Stimulated activated CD4-positive, alpha-beta T cell treated with anti-CD3 and anti-CD28 coated beads, Interleukin-1b, Interleukin-23, amount 100 ng/mL, for 4 hours (primary cell): ENCODE measurements at places on chromosomes 4 and X.

- DNase-seq = no peak
Measured at GRCh38 chrX:73262991-73263390, 48.3 kb upstream of the NAP1L2 start.

DNA sequence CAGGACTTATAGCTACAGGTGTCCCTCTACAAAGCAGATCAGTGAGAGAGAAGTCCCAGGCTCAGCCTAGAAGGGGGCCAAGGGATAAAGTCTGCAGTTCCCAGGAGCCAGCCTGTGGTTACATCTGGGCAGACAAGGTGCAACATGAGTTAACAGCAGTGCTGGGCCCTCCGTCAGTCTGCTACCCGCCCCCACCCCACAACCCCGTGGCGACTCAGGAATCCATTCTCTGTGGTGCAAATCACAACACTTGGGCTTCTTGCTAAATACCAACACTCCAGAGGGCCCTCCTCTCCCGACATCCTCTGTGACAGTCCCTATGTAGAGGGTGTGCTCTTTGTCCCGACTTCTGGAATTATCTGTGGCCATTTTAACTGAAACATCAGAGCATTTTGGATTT is 13.8 kb downstream of the GPM6B start:
- DNase-seq = no peak

DNA sequence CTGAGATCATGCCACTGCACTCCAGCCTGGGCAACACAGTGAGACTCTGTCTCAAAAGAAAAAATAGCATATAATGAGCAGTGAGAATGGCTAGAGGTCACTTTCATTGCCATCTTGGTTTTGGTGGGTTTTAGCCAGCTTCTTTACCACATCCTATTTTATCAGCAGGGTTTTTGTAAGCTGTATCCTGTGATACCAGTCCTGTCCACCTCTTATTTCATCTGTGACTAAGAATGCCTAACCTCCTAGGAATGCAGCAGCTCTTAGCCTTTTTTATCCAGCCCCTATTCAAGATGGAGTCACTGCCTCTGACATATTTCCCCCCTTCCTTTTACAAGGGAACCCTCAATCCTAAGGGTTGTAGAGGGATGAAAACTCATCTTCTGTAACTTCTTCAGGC is 26.1 kb upstream of the IGFBP7 start:
- DNase-seq = no peak

DNA sequence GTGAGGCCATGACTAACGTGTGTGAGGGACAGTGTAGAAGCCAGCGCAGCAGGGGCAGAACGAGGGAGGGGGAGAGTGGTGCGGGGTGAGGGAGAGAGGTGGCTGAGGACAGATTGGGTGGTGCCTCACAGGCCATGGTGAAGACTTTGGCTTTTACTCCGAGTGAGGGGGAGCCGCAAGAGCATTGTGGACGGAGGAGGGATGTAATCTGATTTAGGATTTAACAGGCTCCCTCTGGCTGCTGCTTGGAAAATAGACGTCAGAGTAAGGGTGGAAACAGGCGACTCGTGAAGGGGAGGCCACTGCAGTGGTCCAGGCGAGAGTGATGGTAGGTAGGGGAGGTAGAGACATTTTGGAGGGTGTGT is 13.0 kb downstream of the PPP1R3F start:
- DNase-seq = no peak

DNA sequence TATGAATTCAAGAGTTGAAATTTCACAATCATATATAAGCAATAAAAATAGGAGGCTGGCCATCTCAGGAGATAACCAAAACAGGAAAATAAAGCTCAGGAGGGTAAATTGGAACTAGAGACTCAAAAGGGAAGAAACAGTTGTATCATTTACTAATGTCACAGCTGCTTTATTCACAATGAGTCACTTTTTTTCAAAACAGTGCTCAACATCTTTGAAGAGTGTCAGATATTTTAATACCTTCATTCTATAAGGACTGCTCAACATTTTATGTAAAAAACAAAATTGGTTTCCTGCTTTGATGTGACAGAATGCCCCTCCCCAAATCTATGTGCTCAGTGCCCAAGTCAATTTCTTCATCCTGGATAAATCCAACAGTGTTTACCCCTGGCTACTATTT is 97.7 kb downstream of the DDX60 start:
- no peak for DNase-seq
